Stimulated activated CD4-positive, alpha-beta T cell treated with anti-CD3 and anti-CD28 coated beads, Interleukin-1b, Interleukin-23, amount 100 ng/mL, for 1 hour (primary cell): ENCODE measurements at places on chromosomes 12 and 14.

- DNase-seq, result peak; percentile 84
Measured at GRCh38 chr12:68331869-68332727, at the start of gene MDM1. TSS of gene MDM1 (minus strand) at chr12:68332362. CDS start at chr12:68332245, 117 bp downstream.

DNA sequence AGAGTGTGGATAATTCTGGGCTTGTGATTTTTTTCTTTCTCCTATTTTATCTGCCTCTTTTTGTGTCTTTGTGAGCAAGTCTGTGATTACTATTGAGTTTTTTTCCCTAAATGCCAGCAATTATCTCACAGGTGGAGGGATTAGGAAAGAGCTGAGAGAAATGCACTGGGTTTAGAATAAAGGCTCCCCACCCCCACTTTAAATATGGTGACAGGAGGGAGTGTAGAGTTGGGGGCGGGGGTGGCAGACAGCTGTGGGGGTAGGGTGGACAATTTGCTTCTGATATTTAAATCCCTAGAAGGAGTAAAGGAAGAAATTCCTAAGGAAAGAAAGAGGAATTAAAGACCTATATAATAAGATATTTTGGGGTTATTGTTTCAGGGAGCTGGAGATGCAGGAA lies 145.9 kb downstream of the NRXN3 start:
- DNase-seq, result no peak

DNA sequence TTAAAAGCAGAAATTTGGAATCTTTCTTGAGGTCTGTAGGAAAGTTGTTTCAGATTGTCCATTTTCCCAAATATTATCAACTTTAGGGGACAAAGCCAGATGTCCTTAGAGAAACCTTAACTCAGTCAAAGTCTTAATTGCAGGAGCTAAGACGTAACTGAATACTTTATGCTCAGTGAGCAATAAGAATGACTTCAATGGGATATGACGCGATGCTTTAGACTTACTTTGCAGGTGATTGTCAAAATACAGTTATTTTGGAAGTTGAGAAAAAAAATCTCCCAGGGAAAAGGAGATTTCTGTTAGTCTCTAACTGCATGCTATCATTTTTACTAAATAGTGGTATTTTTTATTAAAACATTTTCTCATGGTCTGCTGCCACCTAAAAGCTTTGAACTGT lies 750.9 kb upstream of the STXBP6 start:
- DNase-seq, result no peak

DNA sequence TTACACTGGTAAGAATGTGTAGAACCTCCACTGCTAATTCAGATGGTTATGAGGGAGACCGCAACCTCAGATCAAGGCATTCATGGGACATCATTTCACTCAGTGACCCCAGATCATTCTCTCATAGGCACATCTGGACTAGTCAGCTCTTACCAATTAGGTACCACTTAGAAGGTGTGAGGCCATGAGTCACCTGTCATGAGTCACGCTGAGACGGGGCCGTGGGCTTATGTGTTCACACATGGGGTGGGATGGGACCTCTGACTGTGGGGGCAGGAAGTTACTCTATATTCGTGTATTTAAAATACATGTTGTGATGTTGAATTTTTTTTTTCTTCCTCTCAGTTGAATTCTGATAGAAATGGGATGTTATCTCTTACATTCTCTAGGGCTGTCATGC lies 55.9 kb downstream of the CCDC92 start:
- peak; percentile 27 for DNase-seq

DNA sequence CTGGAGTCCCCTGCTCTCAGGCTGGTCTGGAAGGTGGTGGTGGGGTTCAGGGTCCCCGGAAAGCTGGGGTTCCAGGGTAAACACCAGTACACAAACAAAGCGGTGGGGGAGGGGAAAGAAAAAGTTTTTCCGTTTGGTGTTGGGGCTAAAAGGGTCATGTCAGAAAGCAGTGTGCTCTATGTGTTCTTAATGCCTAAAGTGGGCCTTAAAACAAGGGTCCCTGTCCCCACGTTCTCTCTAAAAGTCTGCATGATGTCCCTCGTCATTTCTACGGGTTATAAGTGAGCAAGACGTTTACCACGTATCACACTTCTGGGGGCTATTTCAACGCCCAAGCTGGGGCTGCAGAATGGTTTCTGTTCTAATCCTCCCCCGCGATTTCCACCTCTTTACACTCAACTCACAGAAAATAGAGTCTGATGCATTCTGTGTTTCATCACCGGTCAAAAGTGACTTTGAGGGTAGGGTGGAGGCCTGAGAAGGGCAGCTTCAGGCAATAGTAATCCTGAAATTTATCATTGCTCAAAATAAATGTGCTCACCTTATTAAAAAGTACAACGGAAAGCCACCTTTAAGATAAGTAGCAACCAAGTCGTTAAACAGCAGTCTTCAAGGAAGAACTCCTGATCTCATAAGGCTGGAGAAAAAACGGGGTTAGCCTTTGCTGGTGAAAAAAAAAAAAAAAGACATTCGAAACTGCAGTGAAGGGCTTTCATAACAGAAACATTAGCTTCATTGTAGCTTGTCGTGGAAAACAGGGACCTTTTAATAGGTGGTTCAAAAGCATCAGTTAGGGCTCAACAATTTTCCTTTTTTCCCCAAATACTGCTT lies 63.9 kb upstream of the PTGR2 start:
- no peak for DNase-seq

DNA sequence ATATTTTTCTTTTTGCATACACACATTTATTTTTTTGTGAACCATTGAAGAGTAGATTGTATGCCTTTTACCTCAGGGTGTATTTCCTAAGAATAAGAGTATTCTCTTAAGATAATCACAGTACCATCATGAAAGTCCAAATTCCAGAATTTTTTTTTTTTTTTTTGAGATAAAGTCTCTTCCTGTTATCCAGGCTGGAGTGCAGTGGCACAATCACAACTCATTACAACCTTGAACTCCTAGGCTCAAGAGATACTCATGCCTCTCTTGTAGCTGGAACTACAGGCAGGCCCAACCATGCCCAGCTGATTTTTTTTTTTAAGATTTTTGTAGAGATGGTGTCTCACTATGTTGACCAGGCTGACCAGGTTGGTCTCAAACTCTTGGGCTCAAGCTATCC lies 10.9 kb downstream of the FRS2 start:
- no peak for DNase-seq

GRCh38 chr12:132162508-132163031 lies 18.3 kb downstream of the NOC4L start:
- DNase-seq, result no peak

DNA sequence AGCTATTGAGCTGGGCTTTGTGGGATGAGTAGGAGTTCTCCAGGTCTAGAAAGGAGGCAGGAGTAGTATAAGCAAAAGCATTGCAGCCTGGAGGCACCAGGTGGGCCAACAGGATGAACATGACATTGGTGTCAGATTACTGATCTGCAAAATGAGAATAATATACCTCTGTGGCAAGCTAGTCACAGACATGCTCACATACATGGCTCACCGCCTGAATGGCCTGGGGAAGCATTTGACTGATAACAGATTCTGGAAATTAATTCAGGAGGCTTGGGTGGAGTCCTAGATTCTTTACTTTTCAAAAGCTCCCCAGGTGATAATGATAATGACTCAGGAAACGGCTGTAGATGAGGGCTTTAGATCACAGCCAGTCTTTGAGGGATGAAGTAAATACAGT lies 709 bp downstream of the TCL1B start:
- DNase-seq, result no peak

DNA sequence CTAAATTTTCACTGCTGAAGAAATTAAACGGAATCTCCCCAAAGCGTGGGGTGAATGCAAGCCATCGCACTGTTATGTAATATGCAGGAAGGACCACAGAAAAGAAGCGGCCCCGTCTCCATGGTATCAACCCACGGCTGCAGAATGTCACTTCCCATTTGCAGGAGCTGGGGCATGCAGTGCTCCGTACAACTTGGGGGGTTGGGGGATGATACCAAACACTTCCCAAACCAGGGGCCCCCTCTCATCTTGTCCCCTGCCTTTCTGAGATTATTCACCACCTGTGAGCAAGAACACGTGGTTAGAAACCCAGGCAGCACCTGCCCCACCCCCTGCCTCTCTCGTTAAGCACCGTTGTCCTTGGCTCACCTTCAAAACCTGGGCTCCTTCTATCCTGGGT lies 505.1 kb upstream of the TMEM132C start:
- DNase-seq, result no peak

- no peak for DNase-seq
Measured at GRCh38 chr12:53616950-53617349, 9.2 kb downstream of the ATF7 start.

DNA sequence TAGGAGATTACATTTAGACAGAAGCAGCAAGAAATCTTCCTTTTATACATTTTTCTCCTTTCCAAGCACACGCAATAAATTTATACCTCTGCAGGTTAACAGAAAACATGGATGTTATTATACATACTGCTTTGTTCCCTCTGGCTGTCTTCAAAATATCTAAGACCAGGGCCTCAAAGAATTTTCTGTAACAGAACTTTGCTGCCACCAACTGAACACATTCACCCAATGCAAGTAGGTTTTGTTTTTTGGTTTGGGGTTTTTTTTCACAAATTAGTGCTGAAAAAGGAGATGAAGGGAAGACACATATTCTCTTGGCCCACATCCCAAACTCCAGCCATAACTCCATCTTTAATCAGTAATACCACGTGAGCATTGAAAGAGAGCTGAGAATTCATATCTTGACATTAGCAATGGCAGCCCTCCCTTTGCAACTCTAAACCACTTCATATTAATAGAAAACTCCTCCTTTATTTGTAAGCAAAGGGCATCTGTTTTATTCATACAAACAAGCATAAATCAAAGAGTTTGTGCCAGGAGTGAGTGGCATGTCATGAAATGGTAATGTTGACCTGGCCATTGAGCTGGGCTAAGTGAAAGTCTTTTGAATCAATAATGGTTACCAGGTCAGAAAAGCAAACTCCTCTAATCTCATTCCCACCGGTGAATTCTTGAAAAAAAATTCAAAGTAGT lies 150.8 kb upstream of the FSCB start:
- DNase-seq, result no peak

DNA sequence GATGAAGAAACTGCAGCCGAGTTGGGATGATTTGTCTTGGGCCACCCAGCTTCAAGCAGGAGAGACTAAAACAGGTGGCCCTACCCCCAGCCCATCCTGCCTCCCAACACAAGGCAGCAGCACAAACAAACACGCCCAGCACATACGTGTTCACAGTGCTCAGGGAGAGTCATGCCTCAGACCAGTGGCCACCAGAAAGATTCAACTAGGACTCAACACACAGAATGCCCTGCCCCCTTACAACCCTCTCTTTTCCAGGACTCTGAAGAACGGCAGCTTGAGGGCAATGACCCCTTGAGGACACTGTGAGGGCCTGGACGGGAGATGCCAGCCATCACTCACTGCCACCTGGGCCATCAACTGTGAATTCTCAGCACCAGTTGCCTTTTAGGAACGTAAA lies 75.0 kb downstream of the NT5DC3 start:
- DNase-seq, result no peak

DNA sequence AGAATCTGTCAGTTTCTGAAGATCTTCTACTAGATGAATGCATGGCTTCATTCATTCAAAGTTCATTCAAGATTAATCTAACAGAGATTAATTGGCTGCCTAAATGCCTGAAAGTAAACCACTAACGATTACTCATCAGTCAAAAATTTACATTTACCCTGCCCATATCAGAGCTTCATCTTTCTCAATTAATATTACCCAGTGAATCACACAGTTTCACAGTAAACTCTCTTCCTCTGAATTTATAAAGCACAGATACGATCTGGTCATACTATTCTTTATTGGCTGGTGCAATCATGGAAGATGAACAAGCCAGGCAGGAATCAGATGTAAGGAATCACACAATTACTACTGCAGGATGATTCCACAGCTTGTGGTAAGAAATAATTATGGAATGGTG lies 377.7 kb downstream of the SLC16A7 start:
- no peak for DNase-seq

DNA sequence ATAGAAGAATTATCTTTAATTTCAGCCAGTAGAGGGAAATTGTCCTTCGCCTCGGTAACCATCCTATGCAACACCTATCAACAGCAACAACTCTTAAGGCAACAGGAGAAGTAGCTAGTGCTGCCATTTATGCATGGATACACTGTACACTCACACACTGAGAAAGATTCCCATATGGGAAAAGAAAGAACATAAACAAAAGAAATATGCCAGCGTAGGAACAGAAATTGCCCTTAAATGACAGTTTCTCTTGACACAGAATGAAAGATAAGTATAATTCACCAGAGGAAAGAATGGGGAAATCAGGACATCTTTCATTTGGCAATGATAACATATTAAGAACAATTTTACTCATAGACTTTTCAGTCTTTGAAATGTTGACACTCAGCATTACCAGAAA lies 466.9 kb downstream of the BCAT1 start:
- no peak for DNase-seq

DNA sequence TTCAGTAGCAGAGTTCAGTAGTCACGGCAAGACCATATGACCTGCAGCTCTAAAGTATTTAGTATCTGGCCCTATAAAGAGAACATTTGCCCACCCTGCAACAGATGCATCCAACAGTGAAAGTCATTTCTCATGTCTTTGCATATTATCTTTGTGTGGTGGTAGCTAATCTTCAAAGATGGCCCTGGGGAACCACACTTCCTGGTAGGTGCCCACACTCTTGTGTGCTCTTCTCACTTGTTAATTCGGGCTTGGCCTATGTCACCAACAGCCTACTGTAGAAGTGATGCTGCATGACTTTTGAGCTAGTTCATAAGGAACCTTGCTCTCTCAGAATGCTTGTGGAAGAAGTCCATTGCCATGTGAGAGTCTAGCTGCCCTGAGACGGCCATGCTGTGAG lies 85.6 kb downstream of the MAP1LC3B2 start:
- no peak for DNase-seq

- DNase-seq, result peak; percentile 49
Measured at GRCh38 chr12:40105515-40106201, at the start of gene SLC2A13. TSS of gene SLC2A13 (minus strand) at chr12:40106081. CDS start at chr12:40105808, 273 bp downstream.

DNA sequence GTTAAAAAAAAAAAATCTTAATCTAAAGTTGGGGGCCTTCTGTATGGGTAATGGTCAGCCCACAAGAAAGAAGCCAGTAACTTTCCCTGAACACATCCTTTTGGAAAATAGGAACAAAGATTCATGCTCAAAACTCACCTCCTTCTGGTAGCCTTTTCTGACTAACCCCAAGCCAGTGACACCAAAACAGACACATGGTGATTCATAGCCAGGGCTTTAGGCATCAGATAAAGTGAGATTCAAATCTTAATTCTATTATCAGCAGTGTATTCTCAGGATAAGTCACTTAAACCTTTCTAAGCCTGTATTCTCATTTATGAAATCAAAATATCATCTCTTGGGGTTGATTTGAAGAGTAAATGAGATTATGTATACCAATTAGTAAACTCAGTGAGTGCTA lies 4.9 kb downstream of the ATP5MC2 start:
- no peak for DNase-seq
